ENCODE measurements at places on chromosomes 11 and 22.

GRCh38 chr11:111413849-111414248, 34.8 kb upstream of the POU2AF1 start:
- DNase-seq: peak; percentile 62

DNA sequence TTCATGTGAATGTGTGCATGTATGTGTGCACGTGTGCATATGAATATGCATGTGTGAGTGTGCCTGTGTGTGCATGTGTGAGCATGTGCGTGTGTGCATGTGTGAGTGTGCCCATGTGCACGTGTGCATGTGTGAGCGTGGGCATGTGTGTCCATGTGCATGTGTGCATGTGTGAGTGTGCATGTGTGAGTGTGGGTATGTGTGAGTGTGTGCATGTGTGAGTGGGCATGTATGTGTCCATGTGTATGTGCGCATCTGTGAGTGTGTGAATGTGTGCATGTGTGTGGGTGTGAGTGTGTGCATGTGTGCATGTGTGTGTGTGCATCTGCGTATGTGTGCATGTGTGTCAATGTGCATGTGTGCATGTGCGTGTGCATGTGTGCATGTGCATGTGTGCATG, 94.7 kb downstream of the ST3GAL4 start:
- DNase-seq: no peak

- no peak for DNase-seq
Observed at GRCh38 chr22:22384267-22384666, 124.3 kb downstream of the ZNF280B start.

- DNase-seq: no peak
Observed at GRCh38 chr11:117423046-117423575, 95.5 kb downstream of the CEP164 start.

DNA sequence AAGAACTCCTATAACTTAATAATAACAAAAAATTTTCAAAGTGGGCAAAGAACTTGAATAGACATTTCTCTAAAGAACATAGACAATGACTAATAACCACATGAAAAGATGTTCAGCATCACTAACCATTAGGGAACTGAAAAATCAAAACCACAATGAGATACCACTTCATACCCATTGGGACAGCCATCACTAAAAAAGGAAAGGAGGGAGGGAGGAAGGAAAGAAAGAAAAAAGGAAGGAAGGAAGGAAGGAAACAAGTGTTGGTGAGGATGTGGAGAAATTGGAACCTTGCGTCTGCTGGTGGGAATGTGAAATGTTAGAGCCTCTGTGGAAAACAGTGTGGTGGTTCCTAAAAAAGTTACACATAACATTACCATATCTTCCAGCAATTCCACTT, 55.8 kb downstream of the MS4A13 start:
- DNase-seq: no peak

DNA sequence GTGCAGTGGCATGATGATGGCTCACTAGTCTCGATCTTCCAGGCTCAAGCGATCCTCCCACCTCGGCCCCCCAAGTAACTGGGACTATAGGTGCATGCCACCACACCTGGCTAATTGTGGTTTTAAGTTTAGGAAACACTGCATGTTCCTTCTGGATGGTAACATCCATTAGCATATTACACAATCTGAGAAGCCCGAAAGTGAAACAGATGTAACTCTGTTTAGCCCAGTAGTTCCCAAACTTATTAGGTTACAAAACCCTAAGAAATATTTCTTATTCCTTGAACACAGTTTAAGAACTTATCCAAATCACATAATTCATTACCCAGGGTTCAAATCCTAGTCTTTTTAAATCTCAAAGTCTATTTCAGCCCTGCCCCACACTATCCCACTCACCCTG, 28.3 kb downstream of the POLDIP3 start:
- DNase-seq: no peak

GRCh38 chr22:36776722-36777121, 803 bp upstream of the IFT27 start:
- peak; percentile 10 for DNase-seq

DNA sequence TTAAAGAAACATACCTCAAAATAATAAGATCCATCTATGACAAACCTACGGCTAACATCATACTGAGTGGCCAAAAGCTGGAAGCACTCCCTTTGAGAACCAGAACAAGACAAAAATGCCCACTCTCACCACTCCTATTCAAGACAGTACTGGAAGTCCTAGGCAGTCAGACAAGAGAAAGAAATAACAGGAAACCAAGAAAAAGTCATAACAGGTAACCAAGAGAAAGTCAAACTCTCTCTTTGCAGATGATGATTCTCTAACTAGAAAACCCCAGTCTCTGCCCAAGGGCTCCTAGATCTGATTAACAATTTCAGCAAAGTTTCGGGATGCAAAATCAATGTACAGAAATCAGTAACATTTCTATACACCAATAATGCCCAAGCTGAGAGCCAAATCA, 35.6 kb downstream of the TMEM123 start:
- no peak for DNase-seq

GRCh38 chr11:86802601-86803051, 2.3 kb downstream of the PRSS23 start:
- DNase-seq: peak; percentile 43

- no peak for DNase-seq
Observed at GRCh38 chr22:47628477-47629272, 866.2 kb downstream of the TBC1D22A start.

DNA sequence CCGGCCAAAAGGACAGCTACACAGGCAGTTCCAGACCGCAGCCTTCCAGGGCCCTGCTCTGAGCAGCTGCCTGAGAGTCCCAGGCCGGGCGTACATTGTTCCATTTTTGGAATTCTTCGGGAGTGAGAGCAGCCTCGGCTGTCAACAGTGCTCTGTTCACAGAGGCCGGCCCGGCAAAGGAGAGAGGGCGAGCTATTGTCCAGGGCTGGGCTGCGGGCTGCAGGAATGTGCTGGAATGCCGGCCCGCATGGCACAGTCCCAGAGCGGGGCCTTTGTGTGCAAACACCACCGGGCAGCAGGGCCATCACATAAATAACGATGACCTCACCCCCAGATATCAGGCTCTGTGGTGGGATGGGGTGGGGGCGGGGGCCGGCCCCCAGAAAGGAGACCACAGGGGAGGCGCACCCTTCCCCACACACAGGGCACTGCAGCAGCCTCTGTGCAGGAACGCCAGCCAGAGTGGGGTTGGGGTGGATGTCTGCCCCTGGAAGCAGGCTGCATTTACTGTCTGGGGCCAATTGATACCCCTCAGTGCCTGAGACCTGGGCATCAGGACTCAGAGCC, 15.8 kb downstream of the LINC01488 start:
- DNase-seq: no peak

DNA sequence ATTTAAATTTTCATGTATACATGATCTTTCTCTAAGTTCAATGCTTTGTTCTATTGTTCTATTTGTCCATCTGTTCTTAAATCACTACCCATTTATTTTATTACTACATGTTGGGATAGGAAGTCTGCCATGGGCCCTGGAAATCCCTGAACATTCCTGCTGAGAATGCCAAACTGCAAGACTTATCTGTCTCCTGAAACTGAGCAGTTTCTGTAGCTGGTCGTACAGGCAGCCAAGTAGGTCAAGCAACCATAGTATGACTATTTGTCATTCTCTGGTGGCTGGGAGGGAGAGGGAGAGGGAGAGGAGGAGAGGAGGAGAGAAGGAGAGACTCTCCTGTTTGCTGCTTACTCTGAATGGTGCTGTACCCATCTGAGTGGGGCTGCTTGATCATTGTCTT, 82.8 kb upstream of the SNX19 start:
- no peak for DNase-seq

GRCh38 chr22:29344137-29344536, 28.6 kb upstream of the RASL10A start:
- no peak for DNase-seq

DNA sequence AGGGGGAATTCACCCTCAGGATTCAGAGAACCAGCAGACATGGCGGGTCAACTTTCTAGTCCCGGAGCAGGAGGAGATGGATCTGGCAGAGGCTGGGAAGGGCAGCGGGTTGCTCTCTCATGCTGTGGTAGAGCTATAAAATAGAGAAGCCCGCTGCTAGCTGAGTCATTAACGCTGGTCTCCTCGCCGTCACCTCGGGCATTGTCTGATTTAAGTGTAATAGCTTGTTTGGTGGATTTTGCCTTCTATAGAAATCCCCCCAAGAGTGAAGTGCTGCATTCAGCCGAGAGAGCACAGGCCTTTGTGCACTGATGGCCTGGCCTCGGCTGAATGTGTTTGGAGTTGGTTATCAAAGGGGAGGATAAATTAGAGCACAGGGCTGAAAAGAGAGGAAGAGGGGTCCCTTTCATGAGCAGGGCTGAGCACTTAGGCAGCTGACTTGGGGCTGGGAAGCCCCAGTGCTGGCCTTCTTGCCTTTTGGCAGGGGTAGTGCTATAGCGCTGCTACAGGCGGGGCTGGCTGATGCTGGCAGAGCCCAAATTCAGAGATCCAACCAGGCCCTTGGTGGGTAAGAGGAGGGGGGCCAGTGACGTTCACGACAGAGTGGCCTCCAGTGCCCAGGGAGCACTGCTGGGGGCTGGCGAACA, 161.1 kb upstream of the CADM1 start:
- DNase-seq: no peak

DNA sequence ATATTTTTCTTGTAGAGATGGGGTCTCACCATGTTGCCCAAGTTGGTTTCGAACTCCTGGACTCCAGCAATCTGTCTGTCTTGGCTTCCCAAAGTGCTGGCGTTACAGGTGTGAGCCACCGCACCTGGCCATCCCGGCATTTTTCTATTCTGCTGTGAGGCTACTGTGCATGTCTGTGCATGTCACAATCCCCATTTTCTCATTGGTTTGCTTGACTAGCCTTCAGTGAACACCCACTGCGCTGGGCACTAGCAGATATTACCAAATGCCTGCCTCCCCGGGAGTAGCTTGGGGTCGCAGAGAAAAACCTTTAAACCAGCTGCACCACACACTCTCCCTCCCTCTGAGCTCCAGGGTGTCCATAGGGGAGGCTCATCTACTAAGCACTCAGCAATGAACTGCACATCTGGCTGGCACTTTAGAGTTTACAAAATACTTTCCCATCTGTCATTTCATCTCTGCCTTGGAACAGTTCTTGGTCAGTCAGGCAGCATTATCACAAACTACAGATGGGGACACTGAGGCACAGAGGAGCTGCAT, 4.9 kb downstream of the CSNK1E start:
- no peak for DNase-seq

- no peak for DNase-seq
Observed at GRCh38 chr11:121483805-121484480, 31.2 kb upstream of the SORL1-AS1 start.

- DNase-seq: no peak
Observed at GRCh38 chr11:91394727-91395414, 829.7 kb upstream of the FAT3 start.

- DNase-seq: no peak
Observed at GRCh38 chr22:18091478-18091877, 13.7 kb downstream of the PEX26 start.

GRCh38 chr11:74754507-74755252, 6.0 kb downstream of the RNF169 start:
- DNase-seq: no peak

DNA sequence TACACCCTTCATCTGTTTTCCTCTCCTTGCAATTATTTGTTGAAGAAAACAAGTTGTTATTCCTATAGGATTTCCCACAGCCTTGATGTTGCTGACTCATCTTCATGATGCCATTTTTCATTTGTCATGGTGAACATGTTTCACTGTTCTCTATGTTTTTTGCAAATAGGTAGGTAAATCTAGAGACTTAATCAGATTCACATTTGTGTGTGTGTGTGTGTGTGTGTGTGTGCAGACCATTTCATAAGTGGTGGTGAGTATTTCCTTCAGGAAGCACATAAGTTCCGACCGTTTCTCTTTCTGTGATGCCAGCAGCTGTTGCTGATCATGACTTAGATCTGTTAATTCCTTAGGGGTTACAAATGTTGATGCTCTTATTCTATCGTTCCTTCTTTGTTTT, 80.3 kb upstream of the IZUMO1R start:
- no peak for DNase-seq

DNA sequence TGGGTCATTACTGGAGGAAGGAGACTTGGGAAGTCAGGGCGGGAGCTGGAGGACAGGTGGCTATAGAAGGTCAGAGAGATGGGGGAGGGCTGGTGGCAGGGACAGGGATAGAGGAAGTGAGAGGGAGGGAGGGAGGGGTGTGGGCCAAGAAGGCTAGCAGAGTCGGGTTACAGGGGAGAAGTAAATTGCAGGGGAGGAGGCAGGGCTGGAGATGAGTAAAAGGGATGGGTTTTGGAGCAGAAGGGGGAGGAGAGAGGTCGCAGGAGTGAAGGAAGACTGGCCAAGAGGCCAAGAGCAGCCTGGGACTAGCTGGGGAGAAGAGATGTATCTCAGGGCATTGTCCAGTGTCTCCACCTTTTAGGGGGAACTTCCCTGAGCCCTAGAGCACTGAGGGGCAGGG, 33.0 kb downstream of the LRRC10B start:
- no peak for DNase-seq

DNA sequence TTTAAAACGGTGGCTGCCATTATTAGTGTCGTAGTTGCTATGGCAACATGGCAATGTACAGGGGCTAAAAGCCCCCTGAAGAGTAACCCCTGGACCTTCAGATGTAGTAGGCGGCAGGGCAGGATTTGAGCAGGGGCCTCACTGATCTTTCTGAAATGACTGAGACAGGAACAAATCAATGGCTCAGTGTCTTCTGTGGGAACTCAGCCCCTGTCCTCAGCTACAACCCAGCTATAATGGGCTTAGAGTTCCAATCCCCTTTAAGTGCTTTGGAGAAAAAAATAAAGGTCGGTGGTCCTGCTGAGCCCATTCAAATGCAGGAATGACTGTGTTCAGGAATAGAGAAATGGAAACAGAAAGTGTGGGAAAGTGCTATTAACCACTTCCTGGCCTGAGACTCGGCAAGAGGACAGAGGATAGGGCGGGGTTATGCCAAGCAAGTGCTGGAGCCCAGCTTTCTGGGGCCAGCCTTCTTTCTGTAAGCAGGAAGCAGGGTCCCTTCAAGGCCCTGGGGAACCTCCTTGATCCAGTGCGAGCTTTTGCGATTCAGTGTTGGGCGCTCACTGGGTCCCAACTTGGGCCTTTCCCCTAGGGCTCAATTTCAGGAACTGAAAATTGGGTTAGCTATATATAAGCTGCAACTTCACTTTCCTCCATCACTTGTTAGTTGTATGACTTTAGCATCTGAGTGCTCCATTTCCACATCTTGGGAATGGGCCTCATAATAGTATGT, 6.1 kb upstream of the CD82 start:
- DNase-seq: peak; percentile 51
